ENCODE measurements at places on chromosomes 11 and 22.
A peak's percentile ranks its signal among the peaks of the same experiment; 100 is the strongest.

GRCh38 chr11:96376796-96377195 lies 12.9 kb downstream of the CCDC82 start:
- DNase-seq: no peak

DNA sequence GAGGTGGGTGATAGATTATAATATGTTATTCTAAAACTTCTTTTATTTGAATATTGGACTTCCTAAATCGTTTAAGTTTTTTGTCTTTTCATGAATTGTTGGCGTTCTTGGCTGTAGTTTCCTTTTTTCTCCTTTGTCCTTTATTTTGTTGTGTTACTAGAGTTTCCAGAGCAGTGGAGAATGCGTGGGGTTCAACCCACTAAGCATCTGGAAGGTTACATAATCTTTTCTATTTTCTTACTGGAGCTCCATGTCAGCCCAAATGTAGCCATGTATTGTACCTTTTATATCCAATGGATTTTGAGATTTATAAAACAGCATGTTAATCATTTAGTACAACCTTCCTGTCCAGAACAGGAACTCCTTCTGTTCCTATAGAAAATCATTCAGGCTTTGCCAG lies 63.2 kb downstream of the PPP6R3 start:
- DNase-seq: no peak

GRCh38 chr11:36619502-36619901 lies 21.5 kb upstream of the RAG2 start:
- DNase-seq: no peak

GRCh38 chr22:47388331-47388730 lies 625.9 kb downstream of the TBC1D22A start:
- no peak for DNase-seq

GRCh38 chr11:6635082-6635932 lies 16.1 kb upstream of the TPP1 start:
- no peak for DNase-seq

DNA sequence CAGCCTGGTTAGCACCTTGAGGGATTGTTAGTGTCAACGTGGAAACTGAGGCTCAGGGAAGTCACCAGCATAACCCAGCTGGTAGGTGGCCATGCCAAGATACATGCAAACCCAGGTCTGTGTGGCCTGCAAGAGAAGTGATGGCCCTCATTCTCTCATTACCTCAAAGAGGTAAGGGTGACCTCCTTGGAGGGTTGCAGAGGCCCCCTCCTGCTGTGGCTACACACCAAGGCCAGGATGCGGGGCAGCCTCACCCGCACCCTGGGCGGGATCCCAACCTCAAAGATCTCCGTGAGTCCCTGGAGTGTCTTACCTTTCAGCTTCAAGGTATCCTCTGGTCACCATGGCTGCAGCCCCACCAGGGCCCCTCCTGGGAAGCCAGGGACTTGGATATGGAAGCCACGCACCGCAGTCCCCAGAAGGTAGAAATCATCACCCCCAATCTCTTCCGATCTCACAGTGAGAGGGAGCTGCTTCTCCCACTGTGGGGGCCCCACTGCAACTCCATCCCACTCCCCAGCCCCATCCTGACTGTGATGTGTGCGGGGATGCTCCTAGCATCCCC lies 95.4 kb downstream of the MORC2 start:
- DNase-seq: no peak

GRCh38 chr11:44065161-44065661 lies 859 bp upstream of the ACCS start:
- no peak for DNase-seq

- DNase-seq: no peak
These were observed 427.5 kb upstream of the CCDC90B start for GRCh38 chr11:83713708-83714107.

DNA sequence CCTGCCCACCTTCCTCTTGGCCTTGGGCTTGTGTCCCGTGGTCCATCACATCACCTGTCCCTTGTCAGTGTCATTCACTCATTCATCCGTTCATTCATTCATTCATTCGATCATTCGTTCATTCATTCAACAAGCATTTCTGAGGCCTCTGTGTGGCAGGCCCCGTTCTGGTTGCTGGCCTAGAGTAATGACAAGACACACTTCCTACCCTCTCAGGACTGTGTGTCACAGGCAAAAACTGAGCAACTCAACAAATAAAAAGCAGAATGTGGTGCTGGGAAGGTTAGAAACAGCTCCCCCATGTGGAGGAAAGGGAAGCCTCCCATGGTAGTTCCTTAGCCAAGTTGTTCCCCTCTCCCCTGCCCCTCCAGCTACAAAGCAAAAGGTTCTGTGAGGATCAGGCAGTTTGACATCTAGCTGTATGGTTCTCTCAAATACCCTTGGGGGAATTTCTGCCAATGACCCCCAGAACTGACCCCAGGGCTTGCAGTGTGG lies 1.6 kb upstream of the OMP start:
- DNase-seq: no peak

DNA sequence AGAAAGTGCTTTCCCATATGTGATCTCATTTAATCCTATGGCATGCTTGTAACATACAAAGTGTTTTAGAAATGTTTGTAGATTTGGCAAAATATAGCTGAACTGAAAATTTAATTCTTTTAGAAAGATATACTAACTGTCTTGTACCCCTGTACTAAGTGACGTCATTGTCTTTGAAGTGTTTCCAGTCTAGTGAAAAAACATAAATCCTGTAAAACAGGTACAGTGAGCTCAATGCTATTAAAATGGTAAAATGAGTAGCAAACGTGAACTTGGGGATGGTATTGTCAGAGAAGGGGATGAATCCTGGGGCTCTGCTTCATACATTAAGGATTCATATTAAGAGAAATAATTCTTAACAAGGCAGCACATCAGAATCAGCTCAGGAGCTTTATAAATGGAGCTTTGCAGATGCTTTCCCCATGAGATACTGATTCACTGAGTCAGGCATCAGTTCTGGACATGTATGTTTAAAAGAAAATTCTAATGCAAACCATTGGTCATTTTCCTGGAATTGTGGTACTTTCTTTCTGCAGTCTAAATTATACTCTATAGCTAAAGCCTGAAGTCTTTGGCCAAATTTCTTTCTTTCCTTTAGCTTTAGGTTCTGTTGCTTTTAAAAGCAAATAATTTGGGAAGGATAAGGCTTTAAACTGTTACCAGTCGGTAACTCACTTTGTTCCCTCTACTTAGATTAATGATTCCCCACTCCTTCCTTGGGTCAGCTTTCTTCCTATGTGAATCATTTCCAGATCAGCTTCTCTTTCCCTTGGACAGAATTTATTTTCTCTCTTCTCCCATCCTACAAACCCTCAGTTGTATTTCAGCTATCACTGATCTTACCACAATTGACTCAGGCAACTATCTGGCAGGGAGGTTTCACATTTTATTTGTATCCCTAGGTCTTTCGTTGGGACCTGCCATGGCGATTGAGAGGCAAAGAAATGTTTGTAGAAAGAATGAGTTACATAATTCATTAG lies 57.5 kb upstream of the DDI1 start:
- no peak for DNase-seq

- DNase-seq: no peak
These were observed 2.9 kb upstream of the WDR74 start for GRCh38 chr11:62842171-62842741.

GRCh38 chr11:123152951-123153350 lies 42.1 kb downstream of the CLMP start:
- no peak for DNase-seq

DNA sequence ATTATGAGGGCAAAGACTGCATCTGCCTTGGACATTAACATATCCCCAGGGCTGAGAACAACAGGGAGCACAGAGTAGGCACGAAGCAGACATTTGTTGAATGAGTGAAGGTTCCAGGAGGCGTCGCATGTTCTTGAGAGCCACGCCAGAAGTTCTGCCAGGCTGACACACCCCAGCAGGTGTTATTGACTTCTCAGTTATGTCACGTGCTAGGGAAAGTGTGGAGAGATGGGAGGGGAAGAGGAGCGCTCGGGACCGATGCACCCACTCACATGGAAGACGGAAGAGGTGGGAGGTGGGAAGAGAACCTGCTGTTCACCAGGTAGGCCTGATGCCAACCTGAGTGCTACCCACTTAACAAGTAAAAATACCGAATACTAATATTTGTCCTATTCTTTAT lies 232.8 kb downstream of the LARGE1 start:
- DNase-seq: no peak

GRCh38 chr11:13062115-13062514 lies 53.0 kb downstream of the RASSF10 start:
- no peak for DNase-seq

DNA sequence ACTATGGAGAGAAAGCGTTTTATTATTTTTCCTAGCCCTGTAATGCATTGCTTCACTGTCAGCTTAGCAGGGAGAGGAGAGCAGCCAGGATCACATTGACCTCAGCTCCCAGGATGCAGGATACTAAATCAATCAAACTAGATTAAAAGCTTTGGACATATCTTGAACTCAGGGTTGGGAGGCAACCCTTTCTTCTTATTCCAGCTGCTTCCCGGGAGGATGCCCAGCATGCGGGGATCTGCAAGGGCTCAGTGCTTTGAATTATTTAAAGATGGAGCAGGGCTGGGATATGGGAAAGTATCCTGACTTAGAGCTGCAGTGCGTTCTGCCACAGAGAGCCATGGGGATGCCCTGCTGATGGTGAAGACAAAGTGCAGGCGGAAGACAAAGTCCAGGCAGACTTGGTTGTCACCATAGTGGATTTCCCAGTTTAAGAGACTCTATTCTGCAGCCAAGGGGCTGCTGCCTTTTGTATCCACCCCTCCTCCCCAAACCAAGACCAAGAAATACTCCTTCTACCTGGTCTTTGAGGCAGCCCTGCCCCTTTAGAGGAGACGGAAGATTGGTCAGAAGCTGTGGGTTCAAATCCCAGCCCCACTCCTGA lies 1035.0 kb downstream of the TBC1D22A start:
- no peak for DNase-seq

DNA sequence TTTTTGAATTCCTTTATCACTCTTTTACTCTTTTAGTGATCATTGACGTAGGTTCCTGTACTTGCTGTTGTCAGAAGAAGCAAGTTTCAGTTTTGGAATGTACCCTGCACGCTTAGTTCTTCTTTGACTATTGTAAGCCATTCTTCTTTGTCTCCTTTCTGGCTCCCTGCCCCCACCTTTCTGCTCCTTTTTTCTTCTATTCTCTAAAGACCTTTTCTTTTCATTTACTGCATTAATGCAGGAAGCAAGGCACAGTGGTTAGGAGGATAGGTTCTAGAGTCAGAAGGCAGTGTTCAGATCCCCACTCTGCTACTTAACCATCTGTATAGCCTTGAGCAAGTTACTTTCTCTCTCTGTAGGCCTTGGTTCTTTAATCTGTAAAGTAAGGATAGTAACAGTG lies 33.7 kb upstream of the RAG2 start:
- DNase-seq: no peak

DNA sequence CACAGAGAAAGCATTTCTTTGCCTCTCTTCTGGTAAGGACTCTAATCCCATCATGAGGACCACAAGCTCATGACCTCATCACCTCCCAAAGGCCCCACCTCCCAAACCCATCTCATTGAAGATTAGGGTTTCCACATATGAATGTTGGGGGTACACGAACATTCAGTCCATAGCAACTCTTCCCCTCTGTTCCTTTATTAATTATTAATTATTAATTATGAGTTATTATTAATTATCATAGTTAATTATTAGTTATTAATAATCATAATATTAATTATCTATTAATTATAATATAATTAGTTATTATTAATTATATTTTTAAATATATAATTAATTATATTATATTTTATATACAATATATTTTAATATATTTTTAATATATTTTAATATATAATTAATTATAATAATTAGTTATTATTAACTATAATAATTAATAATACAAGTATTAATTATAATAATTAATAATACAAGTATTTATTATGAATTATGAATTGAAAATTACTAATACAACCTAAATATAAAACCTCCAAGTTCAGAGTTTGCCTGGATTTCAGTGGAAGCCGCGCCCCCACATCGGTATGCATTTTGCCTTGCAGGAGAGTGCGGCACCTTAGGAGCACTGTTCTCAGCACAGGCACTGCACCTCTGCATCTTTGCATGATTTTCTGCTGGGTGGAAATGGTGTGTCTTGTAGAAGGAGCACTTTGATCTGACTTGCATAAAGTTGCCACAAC lies 128.0 kb upstream of the FGF3 start:
- no peak for DNase-seq

- DNase-seq: no peak
These were observed 1338.8 kb downstream of the BRD1 start for GRCh38 chr22:48488611-48489511.

GRCh38 chr11:107834995-107835394 lies 23.6 kb downstream of the SLC35F2 start:
- DNase-seq: no peak

GRCh38 chr11:71977743-71978418 lies 20.8 kb upstream of the IL18BP start:
- DNase-seq: peak; percentile 54

- DNase-seq: no peak
These were observed 32.7 kb downstream of the CD6 start for GRCh38 chr11:61004180-61004611.

- DNase-seq: no peak
These were observed 9.7 kb downstream of the MRTFA start for GRCh38 chr22:40626851-40627250.

DNA sequence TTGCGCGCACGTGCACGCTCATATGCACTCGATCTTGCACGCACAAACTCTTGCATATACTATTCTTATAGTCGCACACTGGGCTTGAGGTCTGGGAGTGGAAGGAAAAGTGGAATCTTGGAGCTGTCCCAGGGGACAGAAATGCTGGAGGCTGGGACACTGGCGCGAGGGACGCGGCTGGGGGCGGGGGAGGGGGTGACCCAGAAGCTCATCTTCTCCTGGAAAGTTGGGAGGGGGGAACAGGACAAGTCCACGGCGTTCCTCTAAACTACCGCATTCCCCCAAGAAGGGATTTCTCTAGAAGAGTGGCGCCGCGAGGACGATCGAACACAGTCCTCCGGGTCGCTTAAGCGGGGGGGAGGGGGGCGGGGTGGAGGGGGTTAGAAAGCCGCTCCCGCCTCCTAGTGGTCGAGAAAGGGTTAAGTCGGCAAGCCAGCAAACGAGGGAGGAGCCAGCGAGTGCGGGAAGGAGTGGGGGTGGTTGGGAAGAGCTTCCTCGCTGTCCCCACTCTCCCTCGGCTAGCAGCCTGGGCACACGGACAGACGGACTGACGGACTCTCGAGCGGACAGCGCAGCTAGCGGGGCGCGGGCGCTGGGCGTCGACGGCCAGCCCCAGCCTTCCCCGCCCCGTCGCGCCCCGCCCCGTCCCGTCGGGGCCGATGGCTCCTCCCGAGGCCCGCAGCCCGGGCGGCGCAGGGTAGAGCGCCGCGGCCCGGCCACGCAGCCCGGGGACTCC lies at the start of gene RTN4RL2:
TSS of gene RTN4RL2 (plus strand) at position 507 of the 736 bp plus-strand sequence. CDS start 338 bp downstream, outside the sequence.
- DNase-seq: no peak

GRCh38 chr11:46865340-46865739 lies 19.3 kb upstream of the CKAP5 start:
- DNase-seq: no peak

- DNase-seq: peak; percentile 75
These were observed 385 bp downstream of the TST start for GRCh38 chr22:37018815-37019308.

GRCh38 chr22:42719133-42719532 lies 1.5 kb downstream of the A4GALT start:
- no peak for DNase-seq

GRCh38 chr22:26416670-26417276 lies 12.3 kb upstream of the ASPHD2 start:
- no peak for DNase-seq

- DNase-seq: no peak
These were observed 134.7 kb upstream of the E2F8 start for GRCh38 chr11:19375440-19375839.

GRCh38 chr11:47570651-47571356 lies 5.4 kb downstream of the PTPMT1 start:
- no peak for DNase-seq
